Fibroblast of skin of right biceps (primary cell): ENCODE measurements at places on chromosomes 2 and 18.

GRCh38 chr2:107711941-107712340, 114.8 kb upstream of the RGPD4 start:
- DNase-seq = no peak

DNA sequence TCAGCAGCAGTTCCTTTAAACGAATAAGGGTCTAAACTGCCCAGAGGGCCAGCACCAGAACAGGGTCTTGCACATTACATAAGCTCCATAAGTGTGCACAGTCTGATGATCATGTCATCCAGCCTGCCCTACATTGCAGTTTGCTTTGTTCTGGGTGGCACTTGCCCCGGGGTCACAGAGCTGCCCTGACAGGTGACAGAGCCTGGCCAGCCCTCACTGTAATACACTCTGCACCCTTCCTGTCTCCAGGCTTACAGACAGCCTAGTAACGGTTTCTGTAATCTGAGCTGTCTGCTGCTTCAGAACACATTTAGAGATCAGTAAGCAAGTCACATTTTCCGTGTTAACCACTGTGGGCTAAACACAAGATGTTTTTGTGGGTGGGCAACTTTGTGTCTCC, 213.3 kb downstream of the FAM210A start:
- DNase-seq = no peak

- DNase-seq = no peak
These were observed 20.7 kb upstream of the PLB1 start for GRCh38 chr2:28475088-28475595.

DNA sequence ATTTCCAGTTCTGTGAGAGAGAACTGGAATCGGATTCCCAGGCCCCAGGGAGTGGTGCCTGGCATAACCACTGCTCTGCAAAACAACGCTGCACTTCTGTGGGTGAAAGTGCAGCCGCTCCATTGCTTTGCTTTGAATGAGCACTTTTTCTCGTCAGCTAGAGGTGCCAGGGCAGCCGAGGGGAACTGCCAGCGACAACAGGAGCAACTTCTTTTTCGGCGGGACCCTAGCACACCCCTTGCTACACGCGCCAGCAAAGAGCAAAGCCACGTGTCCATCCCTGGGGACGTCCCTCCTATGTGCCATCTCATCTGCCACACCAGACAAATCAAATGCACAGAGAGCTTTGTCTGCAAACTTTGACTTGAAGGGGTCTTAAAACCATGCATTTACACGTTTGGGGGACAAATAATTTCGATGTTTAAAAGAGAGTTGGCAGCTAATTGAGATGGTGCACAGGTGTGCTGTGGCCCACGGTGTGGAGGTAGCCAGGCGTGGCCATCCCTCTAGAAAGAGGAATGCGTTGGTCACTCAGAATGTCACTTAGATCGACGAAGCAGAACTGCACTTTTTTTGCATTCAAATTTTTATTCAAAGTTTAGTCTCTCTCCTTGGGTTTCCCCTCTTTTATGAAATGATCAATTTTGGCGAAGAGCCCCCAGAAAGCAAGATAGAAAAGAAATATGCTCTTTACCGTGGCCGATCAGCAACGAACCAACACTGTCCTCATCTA, 151.8 kb downstream of the MBP start:
- no peak for DNase-seq

DNA sequence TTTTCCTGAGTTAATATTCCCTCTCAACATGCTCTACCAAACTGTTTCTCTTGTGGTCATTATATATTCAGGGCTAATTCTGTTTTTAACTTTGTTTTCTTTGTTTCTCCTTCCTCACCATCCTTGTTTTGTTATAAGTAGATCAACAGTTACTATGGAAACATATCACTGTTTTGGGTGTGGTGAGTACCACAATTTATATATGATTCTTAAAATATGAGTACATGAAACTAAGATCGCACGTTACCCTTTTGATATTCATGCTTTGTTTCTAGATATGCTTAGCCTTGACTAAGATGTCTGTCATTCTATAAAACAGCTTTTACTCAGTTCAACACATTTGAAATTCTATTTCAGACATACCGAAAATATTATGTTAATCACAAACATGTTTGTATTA, 232.3 kb upstream of the ITGA4 start:
- DNase-seq = no peak

- DNase-seq = no peak
These were observed 2.3 kb upstream of the ALPP start for GRCh38 chr2:232376260-232376659.

DNA sequence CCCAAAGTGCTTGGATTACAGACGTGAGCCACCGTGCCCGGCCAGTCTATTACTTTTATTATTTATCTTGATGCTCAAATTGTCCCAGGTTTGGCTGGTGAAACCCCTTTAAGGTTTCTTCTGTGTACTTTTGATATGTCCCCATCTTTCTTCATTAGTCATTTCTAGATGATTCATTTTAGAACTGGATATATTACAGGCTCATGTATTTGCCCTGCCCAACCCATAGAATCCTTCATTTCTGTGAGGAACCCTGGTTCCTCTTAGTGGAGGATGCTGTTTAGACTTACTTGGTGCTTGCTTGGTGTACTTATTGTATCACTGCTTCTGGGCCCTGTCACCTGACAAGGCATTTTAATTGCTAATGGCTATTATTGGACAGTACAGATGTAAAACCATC, 40.1 kb downstream of the KCMF1 start:
- no peak for DNase-seq

DNA sequence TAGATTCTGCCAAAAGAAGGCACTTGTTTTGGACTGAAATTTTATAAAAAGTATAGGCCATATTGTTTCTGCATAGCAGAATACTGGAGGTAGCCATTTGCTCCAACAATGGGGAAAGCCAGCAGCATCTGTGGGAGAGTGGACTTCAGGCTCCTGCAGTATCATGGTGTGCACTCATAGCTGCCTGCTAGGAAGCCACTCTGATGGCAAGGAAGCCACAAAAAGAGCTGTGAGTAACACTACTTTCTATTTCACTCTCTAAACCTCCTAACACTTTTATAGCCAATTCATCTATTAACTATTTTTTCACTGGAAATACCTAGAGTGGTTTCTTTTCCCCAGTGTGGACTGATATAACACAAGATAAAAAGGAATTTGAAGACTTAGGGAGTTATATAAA, 144.4 kb upstream of the KCNJ3 start:
- DNase-seq = no peak

DNA sequence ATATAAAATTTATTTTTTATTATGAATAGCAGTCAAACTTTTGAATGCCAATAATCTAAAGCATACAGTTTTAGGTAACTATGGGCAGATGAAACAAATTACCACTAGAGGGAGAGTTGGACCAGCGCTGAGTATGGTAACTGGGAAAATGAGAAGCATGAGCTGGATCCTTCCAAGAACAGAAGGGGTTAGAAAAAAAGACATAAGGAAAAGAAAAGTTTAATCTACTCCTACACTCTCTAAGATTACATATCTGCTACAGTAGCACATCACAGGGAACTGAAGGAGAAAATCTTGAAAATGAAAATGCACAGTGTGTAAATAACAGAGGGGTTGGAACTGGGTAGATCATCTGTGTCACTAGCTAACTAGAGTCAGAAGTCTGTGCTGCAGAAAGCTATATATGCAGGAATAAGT, 15.5 kb downstream of the REG3G start:
- peak; percentile 0 for DNase-seq

- DNase-seq = no peak
These were observed 161.0 kb upstream of the DSEL start for GRCh38 chr18:67677489-67677888.

DNA sequence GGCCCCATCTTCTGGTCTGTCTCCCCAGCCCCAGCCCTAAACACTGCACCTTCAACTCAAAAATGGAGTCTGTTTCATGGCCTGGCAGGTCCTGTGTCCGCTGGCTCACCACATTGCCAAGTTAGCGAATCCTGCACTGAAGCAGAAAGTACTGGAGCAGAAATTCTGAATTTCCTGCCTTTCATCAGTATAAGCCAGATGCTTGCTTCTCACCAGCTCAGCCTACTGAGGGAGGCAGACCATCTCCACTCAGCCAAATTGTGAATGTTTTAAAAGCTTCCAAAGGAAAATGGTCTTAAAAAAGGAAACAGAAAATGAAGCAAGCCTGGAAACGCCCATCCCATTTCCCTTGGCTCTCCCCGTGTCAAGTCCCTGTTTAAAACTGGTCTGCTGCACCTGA, 157.8 kb downstream of the C1D start:
- DNase-seq = no peak

GRCh38 chr2:12176623-12177454, 430.4 kb downstream of the LPIN1 start:
- peak; percentile 77 for DNase-seq

DNA sequence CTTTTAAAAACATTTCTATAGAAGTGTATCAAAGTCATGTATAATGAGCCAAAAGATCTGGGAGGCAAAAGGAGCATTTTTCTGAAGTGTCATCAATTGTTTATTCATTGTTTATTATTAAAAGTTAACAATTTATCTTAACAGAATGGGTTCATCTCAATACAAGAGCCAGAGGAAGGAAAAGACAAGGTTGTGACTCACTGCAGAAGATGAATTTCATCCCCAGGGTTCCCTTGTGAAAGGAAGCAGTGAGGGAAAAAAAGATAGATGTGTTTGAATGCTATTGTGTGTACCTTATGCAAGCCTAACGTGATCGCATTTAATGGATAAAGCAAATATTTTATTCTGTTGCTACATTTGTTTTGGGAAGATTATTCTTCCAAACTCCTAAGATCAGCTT, 286.3 kb downstream of the PIEZO2 start:
- peak; percentile 21 for DNase-seq

DNA sequence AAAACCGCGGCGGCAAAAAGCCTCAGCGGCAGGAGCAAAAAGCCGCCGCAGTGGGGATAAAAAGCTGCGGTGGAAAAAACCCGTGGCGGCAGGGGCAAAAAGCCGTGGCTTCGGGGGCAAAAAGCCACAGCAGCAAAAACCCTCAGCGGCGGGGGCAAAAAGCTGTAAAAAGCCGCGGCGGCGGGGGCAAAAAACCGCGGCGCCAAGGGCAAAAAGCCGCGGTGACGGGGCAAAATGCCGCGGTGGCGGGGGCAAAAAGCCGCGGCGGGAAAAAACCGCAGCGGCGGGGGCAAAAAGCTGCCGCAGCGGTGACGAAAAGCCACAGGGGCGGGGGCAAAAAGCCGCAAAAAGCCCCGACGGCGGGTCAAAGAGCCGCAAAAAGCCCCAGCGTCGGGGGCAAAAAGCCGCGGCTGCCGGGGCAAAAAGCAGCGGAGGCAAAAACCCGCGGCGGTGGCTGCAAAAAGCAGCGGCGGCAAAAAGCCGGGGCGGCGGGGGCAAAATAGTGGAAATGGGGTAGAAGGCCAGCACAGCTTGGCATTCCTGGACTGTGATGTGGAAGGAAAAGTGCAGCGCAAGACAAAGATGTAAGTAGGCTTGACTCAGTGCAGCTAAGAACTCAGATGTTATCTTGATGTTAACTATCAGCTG, 151.8 kb downstream of the ANKRD30BL start:
- DNase-seq = peak; percentile 10

DNA sequence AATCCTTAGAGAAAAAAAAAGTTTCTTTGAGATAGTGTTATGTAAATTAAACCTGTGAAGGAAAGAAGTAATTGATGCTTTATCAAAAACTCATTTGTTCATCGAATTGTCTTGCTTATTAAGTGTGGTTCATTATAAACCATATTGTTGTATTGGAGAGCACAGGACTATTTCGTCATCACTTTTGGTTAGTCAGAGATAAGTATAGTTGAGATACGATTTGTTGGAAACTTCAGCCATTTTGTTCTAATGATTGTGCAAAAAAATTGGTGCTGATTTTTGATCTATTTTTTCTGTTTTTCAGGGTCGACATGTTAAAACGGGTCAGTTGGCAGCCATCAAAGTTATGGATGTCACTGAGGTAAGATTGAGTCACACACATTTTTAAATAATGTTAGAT, 92.9 kb downstream of the MAP4K4 start:
- DNase-seq = no peak

DNA sequence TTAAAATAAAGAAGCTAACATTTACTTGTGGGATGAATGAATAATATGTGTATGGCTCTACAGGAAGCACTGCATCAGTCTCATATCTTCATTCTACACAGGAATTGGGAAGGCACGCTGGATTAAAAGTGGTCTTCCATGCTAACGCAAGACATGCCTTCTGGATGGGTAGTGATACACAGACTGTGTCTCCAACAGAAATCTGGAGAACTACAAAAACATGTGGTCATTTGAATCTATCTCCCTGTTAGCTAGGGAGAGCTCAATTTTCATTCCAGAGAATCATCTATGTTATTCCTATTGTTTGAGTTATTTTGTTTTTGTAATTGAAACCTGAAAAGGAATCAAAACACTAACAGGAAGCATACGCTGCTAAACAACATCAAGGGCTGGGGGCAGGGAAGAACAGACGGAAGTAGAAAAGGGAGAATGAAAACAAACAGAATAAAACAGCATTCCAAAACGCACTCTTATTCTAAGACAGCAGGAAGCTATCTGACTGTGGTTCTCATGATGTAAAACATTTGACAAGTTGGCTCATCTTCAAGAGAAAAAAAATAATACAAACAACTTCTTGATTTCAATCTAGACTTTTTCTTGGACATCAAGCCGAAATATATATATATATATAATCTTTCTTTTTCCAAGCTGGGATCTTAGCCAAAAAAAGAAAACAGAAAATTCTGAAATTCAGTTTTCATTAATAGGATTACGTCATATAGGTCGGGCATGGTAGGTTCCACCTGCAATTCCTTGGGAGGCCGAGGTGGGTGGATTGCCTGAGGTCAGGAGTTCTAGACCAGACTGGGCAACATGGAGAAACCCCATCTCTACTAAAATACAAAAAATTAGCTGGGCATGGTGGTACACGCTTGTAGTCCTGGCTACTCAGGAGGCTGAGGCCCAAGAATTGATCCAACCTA, 31.5 kb upstream of the ASNSD1 start:
- DNase-seq = no peak

GRCh38 chr2:221969830-221970144, 329.0 kb downstream of the PAX3 start:
- DNase-seq = no peak

- no peak for DNase-seq
These were observed 493.1 kb downstream of the CPS1 start for GRCh38 chr2:211049321-211050018.

GRCh38 chr18:55748227-55748738, 160.3 kb upstream of the TCF4 start:
- DNase-seq = no peak
